ENCODE measurements at places on chromosomes 13 and 19. TPM values are rescaled to one million over a fixed set of nuclear protein-coding genes. Genes with fewer than 3 reads are reported as not detected.
A peak's percentile ranks its signal among the peaks of the same experiment; 100 is the strongest.

Gene CASP14
- total RNA-seq, result not detected

DNA sequence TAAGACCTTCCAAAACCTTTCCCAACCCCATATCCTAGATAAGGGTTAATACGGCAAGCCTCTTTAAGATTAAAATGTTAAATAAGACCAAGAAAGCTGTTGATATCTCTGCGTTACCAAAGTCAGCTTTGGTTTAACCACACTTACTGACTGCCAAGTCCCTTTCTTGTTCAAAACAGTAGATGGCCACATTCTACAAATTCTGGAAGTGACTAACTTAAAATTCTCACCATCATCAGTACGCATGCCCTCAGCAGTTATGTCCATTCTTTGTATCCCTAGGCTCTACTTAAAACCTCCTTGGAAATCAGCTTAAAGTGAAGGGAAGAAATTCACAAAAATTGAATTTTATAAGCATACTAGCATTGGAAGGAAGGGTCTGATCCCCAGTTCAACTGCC, 23.6 kb downstream of the SOHLH2 start:
- H3K4me1 ChIP-seq, result peaks cover 6% of the 10 kb centered on the region
- DNase-seq, result no peak
- H3K36me3 ChIP-seq, result no peaks in the 10 kb centered on the region
- peaks cover 3% of the 10 kb centered on the region for H3K27me3 ChIP-seq
- no peak overlapping the region for H3K27ac ChIP-seq
- H3K4me3 ChIP-seq, result no peak overlapping the region

DNA sequence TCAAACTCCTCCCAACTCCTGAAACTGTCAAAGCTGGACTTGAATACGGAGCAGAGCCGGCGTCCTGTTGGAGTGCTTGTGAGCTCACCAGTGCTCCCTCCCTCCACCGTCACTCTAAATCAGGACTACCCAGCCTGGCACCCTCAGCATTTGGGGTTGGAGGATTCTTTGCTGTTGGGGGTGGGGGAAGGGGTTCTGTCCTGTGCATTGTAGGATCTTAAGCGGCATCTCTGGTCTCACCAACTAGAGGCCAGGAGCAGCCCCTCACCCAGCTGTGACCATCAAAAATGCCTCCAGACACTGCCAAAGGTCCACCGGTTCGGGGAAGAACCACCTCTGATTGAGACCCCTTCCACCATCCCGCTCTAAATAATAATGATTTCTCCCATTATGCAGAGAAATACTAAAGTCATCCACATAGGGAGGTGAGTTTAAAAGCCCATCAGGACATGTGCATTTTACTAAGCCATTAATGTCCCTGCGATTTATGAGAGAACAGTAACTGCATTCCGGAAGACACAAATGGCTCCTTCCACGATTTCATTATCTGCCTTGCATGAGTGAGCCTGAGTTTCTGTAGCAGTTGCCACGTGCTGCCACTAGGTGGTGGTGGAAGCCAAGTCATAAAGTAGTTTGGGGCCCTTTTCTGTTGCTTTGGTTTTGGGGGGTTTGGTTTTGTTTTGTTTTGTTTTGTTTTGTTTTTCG, 16.1 kb upstream of the USP29 start:
- H3K4me3 ChIP-seq, result no peak overlapping the region
- H3K27me3 ChIP-seq, result no peaks in the 10 kb centered on the region
- no peak for DNase-seq
- H3K27ac ChIP-seq, result no peak overlapping the region
- H3K36me3 ChIP-seq, result peaks cover 6% of the 10 kb centered on the region
- H3K4me1 ChIP-seq, result no peaks in the 10 kb centered on the region

- H3K36me3 ChIP-seq, result no peaks in the 10 kb centered on the region
- H3K27me3 ChIP-seq, result peaks cover 14% of the 10 kb centered on the region
- H3K4me3 ChIP-seq, result no peak overlapping the region
- H3K27ac ChIP-seq, result no peak overlapping the region
- peaks cover 4% of the 10 kb centered on the region for H3K4me1 ChIP-seq
Measured at GRCh38 chr19:4531562-4532165, 3.4 kb downstream of the PLIN5 start.

- no peak overlapping the region for H3K4me3 ChIP-seq
- no peaks in the 10 kb centered on the region for H3K36me3 ChIP-seq
- H3K27me3 ChIP-seq, result peaks cover 2% of the 10 kb centered on the region
Measured at GRCh38 chr13:33340631-33341030, 55.1 kb upstream of the STARD13 start.

DNA sequence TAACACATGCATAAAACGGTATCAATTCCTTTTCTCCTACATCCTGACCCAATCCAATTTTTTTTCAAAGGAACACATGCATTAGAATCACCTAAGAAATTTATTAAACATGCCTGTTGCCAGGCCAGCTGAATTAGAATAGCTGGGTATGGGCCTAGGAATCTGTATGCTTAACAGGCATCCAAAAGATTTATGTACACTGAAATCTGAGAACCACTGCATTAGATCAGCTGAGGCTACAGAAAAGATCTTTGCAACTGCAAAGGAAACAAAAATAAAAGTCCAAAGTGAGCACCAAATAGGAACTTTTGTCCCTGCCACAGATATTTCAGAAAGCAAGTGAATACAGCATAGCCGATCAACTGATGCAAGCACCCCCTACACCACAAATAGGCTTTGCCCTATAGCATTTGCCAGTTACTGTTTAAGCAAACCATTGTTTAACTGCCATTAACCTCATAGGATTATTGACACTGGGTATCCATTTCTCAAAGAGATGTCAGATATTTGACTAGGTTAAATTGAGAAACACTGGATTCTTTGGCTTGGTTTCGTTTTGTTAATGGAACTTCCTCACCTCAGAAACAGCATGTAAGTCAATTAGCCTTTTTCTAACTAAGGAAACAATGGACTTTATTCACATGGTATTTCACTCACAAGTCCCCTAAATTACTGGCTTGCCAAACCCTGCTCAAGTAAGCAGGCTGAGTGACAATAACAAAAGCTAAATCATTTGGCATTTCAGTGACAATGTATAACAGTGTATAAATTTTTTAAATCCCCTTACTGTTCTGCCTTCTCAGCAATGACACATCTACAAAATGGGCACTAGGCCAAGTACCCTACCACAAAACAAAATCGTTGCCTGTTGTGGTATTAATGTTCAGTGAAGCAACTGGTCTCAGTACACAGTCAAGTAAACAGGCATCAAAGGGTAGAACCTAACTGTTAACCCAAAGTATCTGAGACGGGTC, 67.8 kb downstream of the SUCLA2 start:
- H3K4me1 ChIP-seq, result peaks cover 4% of the 10 kb centered on the region
- DNase-seq, result no peak
- no peak overlapping the region for H3K27ac ChIP-seq
- peaks cover 17% of the 10 kb centered on the region for H3K36me3 ChIP-seq

DNA sequence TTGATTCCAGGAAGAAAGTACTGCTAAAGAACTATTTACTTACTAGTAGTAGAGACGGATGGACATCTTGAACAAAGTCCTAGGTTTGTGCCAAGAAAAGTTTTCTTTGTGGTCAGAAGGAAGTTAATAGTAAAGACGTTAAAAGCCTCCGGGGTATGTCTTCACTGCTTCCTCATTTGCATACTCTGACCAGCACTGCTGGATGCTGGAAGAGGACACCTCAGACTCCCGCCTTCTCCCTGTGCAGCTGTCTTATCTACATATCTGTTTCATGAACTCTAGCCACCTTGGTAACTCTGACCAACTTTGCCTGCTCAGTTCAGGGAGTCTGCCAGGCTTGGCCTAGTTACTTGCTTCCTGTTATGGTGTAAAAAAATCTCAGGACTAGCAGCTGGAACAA, 1109.1 kb upstream of the MIR17HG start:
- peak overlapping the region; percentile 7 for H3K27ac ChIP-seq
- DNase-seq, result no peak
- peak overlapping the region; percentile 1 for H3K4me3 ChIP-seq

- no peaks in the 10 kb centered on the region for H3K27me3 ChIP-seq
- H3K4me3 ChIP-seq, result no peak overlapping the region
- H3K27ac ChIP-seq, result no peak overlapping the region
- H3K4me1 ChIP-seq, result peaks cover 2% of the 10 kb centered on the region
Measured at GRCh38 chr19:18311502-18312091, 11.3 kb downstream of the LSM4 start.

All from mesothelial cell of epicardium (in vitro differentiated cells).